ENCODE measurements at places on chromosomes 6 and 20.

DNA sequence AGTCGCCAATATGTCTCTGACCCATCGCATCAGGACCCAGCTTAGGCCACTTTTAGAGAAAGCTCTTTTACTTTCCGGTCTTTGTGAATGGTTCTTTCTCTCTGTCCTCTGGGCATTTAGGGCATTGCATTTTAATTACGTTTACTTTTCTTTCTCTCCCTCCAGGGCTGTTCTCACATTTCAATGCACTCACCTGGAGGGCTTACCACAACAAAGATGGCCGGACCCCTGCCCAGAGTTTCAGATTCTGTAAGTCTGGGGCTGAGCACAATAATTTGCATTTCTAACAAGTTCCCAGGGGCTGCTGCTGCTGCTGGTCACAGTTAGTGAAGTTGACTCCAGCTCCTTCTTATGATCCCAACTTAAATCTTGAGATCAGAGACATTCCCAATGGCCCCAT, 3.0 kb downstream of the ANKRD66 start:
- DNase-seq = peak; percentile 56

DNA sequence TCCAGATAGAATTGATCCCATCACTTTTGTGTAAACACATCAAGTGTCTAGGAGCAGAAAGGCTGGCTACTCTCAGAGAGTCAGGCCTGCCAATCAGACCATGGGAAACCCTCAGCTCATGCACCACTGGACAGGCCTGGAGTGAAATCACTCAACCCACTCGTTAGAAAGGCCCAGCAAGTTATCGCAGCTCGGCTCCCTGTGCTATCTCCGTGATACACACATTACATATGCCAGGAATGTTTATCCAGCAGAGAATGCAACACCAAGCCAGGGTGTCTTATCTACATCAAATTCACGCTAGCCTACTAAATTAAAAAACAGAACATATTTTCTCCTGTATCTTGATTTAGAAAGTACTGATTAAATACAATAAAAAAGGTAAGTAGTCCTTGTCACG, 232.4 kb upstream of the FOXQ1 start:
- no peak for DNase-seq

DNA sequence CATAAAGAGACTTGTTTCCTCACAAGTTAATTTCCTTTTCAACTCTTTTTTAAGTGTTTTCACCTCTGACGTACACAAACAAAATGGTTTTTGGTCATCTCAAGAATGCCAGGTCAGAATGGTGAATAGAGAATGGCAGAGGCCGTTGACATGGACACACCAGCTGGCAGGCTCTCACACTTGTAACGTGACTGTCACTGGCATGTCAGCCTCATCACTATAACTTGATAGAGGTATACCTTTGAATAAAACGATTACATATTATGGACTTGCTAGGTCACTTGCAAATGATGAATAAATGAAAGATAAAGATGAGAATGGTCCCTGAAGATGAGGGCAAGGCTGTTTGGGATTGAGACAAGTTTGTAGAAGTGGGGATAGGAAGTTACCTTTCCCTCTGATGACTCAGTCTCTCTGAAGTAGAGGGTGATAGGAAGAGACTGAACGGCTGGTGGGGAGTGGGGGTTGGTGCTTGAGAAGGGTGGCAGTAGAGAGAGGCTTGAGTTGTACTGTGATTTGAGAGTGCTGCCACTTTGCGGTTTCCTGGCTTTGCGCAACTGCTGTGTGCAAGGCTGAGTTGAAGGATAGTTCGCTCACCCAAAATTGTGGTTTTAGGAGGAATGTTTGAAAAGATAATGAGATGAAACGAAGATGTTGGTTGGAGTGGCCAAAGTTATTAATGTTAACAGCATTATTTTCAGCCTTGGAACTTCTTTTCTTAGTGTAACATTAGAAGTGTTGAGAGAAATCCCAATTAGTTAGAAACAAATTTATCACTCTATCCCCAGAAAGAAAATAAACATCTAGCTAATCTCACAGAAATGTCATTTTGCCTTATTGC, 30.3 kb downstream of the TBPL1 start:
- no peak for DNase-seq

GRCh38 chr20:17605131-17605660, 35.3 kb downstream of the DSTN start:
- no peak for DNase-seq

DNA sequence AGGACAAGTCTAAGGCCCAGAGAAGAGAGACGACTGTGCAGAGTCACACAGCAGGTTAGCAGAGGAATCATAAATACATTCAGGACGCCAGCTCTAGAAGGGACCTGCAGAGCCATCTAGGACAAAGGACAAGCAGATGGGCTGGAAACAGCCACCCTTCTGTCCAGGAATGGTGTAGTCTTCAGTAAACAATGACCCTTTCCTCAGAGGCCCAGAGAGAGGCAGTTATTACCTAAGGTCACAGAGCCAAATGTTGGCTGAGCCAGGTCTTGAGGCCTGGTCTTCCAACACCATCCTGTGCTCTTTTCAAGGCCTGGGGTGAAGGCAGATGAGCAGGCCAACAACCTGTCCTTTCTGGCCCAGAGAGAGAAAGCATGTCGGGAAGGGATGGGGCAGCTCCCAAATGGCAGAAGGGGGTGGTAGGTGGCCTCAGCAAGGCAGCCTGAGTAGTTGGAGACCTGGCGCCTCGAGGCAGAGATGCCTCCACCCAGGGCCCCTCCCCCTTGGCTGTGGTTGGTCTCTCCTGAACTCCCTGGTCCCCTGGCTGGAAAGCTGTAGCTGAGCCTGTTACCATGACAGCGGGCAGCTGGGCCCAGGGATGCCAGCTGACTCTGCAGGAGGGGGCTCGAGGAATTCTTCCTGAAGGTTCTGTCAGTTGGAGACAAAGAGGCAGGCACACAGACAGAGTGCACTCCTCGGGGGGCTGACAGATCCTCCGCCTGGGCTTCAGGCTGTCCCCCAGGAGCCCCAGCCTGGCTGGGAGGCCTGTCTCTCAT, 24.8 kb downstream of the EPB41L1 start:
- no peak for DNase-seq

DNA sequence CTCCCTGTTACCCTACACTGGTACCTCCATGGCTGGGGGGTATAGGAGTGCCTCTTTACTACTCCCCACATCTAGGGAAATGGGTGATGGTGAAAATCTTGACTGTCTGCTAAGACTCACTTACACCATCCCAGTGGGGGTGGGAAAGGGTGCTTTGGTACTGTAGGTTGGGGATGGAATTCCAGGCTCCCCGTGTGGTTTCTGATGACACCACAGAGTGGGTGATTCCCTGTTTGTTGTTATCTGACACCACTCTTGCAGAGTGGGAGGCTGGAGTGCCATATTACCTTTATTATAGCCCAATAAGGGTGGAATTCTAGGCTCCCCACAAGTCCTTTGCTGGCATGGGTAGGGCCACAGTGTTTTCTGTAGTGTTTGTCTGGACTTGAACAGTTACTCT, 264.6 kb upstream of the MAN1A1 start:
- DNase-seq = no peak

GRCh38 chr6:34859951-34860350, 27.9 kb downstream of the TAF11 start:
- no peak for DNase-seq

- no peak for DNase-seq
These were observed 45.6 kb downstream of the EYA4 start for GRCh38 chr6:133286765-133287164.

GRCh38 chr6:53651205-53651763, 14.3 kb downstream of the KLHL31 start:
- DNase-seq = no peak

GRCh38 chr6:3426927-3427686, 29.7 kb downstream of the SLC22A23 start:
- DNase-seq = no peak

DNA sequence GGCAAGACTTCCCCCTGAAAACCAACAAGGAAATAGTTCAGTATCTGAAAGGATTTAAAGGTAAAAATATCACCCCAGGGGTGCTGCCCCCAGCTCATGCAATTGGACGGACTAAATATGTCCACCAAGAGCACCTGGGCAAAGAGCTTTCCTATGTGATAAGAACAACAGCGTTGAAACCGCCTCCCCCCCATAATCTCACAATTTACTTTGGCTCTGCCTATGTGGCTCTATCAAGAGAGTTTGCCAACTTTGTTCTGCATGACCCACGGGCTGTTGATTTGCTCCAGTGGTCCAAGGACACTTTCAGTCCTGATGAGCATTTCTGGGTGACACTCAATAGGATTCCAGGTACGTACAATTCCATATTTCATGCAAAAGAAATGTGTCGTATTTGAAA, 35.8 kb downstream of the GCNT2 start:
- no peak for DNase-seq

DNA sequence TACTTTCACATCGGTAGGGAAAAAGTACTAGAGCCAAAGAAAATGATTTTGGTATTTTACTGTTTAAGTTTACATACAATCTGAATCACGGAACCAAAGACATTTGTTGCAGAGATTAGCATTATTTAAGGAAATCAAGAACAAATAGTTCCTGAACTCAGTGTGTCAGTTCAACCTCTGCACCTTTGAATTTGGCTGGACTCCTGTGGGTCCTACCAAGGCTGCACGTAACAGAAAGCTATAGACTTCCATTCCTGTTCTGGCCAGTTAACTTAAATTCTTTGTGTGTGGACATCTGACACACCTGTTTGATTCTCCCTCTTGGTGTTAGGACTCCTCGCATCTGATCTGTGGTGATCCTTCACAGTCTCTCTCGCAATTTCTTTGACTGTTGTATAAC, 69.6 kb downstream of the MACROD2 start:
- DNase-seq = no peak

DNA sequence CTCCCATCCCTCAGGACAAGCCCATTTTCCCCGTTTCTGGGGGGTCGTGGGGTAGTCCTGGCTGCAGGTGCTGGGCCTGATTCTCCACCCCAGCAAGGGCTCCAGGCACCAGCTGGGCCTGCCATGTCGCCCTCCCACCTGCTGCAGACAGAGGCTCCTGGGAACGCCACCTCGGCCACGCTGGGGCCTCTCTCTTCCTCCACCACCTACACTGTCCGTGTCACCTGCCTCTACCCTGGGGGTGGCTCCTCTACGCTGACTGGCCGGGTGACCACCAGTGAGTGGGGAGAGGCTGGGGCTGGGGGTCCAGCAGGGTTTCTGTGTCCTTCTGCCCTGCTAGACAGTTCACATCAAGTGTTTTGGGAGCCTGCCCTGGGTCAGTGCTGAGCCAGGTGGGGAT, 19.3 kb downstream of the COL20A1 start:
- no peak for DNase-seq

DNA sequence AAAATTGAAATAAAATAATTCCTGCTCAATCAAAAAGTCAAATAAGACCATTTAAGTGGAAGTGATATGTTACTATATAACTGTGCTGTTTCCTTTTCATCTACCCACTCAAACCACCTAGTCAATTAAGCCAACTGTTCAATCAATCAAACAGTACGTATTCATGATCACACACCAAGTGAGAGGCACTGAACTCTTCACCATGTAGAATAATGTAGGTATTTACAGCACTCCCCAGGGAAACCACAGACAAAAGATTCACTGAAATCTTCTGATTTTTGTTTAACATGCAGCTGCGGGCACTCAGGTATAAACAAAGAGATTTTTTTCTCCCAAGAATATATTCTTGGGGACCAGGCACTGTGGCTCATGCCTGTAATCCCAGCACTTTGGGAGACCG, 21.3 kb upstream of the OPRM1 start:
- DNase-seq = no peak

DNA sequence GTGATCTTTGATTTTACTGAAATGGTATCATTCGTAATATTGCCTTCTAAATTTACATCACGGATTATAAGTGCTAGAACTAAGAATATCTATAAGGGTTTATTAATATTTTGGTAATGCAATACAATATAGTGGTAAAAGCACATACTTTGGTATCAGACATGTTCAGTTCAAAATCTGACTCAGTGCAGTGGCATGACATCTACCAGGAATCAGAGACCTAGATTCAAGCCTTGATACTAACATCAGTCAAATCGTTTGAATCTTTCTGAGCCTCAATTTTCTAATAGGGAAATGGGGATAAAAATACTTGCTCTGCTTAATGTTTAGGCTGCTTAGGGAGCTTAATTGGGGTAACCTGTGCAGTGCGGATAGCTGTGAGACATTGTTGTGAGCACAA, 488.0 kb downstream of the BCKDHB start:
- DNase-seq = no peak

GRCh38 chr20:62378215-62378614, 8.7 kb upstream of the RPS21 start:
- no peak for DNase-seq

DNA sequence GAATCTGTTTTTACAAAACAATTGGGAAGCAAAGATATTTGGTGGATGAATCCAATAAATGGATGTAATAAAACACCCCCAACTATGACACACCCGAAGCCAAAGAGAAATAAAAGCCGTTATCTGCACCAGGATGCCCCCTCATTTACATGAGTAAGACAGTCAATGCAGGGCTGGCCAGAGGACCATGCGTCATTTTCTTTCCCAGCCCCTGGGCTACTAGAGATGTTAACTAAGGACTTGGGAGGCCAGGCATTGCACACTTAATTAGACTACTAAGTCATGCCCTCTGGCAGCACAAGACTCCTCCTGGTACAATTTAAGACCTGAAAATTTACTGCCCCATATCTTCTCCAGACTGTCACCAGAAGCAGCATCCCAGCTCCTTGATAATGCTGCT, 3.2 kb downstream of the LEMD2 start:
- no peak for DNase-seq

GRCh38 chr20:18265441-18265840, 22.9 kb upstream of the ZNF133 start:
- DNase-seq = no peak

DNA sequence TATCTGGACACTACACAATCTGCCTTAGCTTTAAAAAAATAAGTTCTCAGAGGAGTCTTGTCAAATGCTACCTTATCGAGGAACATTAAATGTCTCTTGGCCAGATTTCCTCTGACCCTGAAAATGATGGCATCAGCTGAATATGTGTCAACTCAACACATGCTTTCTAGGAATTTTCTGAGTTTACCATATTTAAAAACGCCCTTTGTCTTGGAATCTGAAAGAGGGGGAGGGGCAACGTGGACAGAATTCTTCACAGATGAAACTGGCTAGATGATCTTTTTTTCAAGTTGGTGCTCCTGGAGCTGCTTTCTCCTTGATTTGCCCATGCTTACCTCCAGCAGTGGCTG, 5.1 kb downstream of the SOX4 start:
- DNase-seq = no peak

GRCh38 chr6:99491171-99491570, 24.1 kb downstream of the USP45 start:
- DNase-seq = no peak

DNA sequence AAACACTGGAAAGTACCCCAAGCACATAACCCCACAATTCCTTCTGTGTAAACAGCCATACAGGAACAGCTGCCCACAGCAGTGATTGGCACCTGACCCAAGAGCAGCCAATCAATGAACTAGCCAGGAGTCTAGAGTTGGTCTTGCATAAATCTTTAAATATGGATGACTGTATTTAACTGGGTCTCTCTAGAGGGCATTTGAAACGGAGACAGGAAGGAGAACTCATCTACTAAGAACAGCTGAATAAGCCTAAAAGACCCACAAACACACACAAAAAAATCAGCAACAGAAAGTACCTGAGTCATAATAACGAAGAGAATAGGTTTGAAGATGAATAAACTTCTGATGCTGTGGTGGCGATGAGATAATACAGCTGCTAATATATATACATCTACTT, 49.0 kb upstream of the ASF1A start:
- no peak for DNase-seq

- no peak for DNase-seq
These were observed 675 bp downstream of the DSTN start for GRCh38 chr20:17570347-17571152.
